A549 treated with CpdA at 1 μM for 4 hours (cell line): ENCODE measurements at places on chromosomes 5 and 9. TPM values are rescaled to one million over a fixed set of nuclear protein-coding genes. Genes with fewer than 3 reads are reported as not detected.

Gene GIN1
- 3.9 to 6.4 TPM (median 4.3 TPM) in 5 replicates for total RNA-seq

Gene CDH18
- not detected in 5 replicates for total RNA-seq

Gene GABRA6
- not detected in 5 replicates for total RNA-seq

Gene BHMT2
- not detected in 5 replicates for total RNA-seq

Gene IRX4
- total RNA-seq: 0.15 to 0.29 TPM (median 0.26 TPM) in 5 replicates

Gene ANGPTL2
- total RNA-seq: not detected in 5 replicates

Gene CORO2A
- total RNA-seq: 0.36 to 0.86 TPM (median 0.59 TPM) in 5 replicates
